ENCODE measurements at places on chromosomes 5 and 9.

DNA sequence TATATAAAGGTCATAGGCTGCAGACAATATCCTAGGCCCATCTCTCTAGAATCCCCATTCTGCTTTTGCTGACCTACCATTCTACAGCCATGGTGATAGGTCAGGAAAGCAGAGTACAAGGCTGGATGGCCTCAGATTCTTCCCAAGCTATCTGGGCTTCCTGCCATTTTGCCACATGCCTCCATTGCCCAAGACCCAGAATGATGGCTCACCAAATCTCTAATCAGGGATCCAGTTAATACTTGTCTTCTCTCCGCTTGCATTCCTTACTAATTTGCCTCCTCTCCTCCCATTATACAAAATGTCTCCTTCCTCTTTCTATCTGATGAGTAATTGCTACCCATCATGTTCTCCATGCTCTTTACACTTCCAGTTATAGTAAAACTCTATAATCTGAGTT, 22.7 kb upstream of the NDUFS4 start:
- no peaks in the 10 kb centered on the region for H3K4me1 ChIP-seq
- no peaks in the 10 kb centered on the region for H3K36me3 ChIP-seq
- DNase-seq: no peak
- H3K4me3 ChIP-seq: no peak overlapping the region
- no peaks in the 10 kb centered on the region for H3K27me3 ChIP-seq

- no peaks in the 10 kb centered on the region for H3K27me3 ChIP-seq
- DNase-seq: no peak
- H3K4me3 ChIP-seq: no peak overlapping the region
Measured at GRCh38 chr5:12272389-12272788, 368.1 kb upstream of the CTNND2 start.

DNA sequence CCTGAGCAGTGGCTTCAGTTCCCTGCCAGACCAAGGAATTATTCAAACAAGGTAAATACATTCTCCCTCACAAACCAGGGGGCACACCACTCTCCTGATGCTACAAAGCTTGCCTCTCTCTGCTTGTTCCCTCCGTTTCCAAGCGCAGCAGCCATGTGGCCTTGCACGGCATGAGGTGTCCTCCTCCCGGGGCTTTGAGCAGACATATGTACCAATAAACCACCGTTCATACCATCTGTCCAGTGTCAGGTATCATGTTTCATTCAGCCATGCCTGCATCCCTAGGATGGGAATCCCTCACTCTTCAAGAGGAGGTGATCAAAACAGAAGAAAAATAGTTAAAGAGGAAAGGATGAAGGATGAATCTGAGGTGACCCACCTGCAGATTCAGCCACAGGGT, 282.7 kb downstream of the ENC1 start:
- H3K4me3 ChIP-seq: no peak overlapping the region
- no peaks in the 10 kb centered on the region for H3K36me3 ChIP-seq
- no peak overlapping the region for H3K27ac ChIP-seq
- peaks cover 2% of the 10 kb centered on the region for H3K4me1 ChIP-seq
- no peak for DNase-seq
- H3K27me3 ChIP-seq: no peaks in the 10 kb centered on the region

DNA sequence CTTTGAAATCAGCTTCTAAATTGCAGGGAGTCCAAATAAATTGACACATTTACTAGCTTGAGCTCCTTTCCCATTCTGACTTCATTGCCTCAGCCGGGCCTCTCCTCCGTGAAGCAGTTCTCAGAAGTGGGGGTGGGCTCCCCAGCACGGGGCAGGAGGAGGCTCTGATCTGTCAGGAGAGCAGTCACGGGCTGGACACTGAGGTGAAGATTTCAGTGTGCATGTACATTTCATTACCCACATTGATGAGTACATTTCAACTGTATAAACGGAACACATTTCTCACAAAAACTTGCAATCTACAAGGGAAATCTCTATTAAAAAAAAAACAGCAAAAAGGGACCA, 195.9 kb downstream of the SEMA6A start:
- H3K27me3 ChIP-seq: no peaks in the 10 kb centered on the region
- no peak overlapping the region for H3K27ac ChIP-seq
- H3K4me1 ChIP-seq: peaks cover 8% of the 10 kb centered on the region
- no peaks in the 10 kb centered on the region for H3K36me3 ChIP-seq
- no peak for DNase-seq

DNA sequence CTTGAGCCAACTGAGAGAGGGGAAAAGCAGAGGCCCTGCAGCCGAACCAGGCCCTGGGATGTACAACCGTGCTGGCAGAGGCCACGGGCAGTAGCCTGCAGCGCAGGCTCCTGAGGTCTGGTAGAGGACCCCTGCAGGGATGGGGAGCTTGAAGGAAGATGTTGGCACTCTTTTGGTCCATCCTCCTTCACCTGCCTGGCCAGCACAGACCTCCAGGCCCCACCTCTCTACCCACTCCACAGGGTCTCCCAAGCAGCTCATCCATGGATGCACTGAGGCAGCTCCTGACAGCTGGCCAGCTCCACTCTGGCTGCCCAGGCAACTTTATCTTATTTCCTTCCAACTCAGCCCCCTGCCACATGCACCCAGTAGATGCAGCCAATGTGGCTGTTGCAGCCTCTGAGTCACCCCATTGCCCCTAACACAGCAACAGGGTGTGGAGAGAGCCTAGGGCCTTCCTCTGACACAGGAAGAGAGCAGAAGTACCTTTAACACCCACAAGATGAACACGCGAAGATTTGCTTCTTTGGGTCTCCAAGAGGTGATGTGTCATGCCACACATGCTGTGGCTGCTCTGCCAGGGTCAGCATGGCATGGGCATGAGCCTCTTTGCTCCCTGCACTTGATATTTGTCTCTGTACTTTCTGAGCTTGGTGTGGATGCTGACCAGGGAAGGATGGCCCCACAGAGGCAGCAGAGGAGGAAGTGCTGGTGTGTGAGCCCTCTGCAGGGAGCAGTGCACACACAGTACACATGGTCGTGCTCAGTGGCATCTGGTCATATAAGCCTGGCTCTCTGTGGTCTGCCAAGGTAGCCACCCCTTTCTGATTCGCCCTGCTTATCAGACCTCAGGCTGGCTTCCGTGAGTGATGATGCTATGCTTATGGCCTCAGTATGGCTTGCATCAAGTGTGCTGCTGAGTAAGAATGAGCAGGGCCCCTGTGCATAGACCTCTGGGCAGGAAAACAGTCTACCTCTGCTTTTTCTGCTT, 117.2 kb downstream of the NRG2 start:
- H3K27ac ChIP-seq: no peak overlapping the region
- H3K27me3 ChIP-seq: peaks cover 18% of the 10 kb centered on the region
- no peaks in the 10 kb centered on the region for H3K4me1 ChIP-seq
- no peaks in the 10 kb centered on the region for H3K36me3 ChIP-seq

GRCh38 chr5:9279774-9280173, 266.1 kb downstream of the SEMA5A start:
- H3K36me3 ChIP-seq: peaks cover 7% of the 10 kb centered on the region
- no peaks in the 10 kb centered on the region for H3K4me1 ChIP-seq
- H3K27ac ChIP-seq: no peak overlapping the region
- H3K4me3 ChIP-seq: no peak overlapping the region
- no peak for DNase-seq

DNA sequence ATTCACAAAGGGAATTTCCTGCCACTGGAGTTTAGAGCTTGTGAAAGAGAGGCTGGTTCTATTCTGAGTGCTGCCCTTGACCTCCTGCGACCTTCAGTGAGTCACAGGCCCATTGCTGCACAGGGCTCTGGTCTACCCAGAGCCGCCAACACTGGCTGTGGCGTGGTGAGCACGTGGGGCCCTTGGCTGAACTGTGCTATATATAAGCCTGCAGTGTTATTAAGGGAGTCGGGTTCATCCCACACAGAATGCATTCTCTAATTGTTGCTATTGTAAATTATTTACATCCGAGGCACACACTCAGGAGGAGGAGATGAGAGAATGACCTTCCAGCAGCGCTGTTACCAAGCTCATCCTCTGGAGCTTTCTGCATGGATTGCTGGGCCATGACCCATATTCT, 47.1 kb downstream of the BRINP1 start:
- H3K36me3 ChIP-seq: no peaks in the 10 kb centered on the region
- H3K27me3 ChIP-seq: no peaks in the 10 kb centered on the region
- H3K4me1 ChIP-seq: no peaks in the 10 kb centered on the region
- no peak overlapping the region for H3K27ac ChIP-seq
- peak; percentile 2 for DNase-seq
- H3K4me3 ChIP-seq: no peak overlapping the region

DNA sequence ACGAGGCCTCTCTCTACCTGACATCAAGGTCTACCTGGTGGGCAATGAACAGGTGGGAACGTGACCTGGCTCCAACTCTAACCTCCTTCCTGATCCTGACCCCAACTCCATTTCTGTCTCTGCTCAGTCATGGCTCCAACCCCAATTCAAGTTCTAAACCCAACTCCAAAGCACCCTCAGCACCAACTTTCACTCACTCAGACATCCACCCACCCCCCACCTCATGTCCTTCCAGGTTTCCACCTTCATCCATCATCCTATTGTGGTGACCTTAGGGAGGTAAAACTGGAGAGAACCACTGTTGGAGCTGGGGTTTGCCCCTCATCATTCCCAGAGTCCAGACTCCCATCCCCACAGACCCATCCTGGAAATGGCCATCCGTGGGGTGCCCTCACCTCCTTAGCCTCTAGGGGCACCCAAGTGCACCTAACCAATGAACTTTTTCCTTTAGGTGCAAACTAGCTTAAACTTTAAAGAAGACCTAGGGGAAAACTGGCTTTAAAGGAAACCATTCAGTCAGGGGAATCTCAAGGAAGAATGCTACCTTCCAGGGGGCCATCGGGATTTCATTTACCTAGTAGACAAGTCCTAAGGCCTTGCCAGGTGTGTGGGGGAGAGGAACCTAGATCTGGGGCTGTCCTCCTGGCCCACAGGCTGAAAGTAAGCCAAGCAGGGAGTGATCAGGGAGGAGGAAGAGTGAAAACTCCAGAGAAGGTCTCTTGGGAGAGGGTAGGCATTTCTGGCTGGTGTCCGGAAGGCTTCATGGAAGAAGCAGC, 11.3 kb downstream of the RGS14 start:
- DNase-seq: peak; percentile 49
- no peaks in the 10 kb centered on the region for H3K36me3 ChIP-seq
- H3K27ac ChIP-seq: no peak overlapping the region
- peaks cover 40% of the 10 kb centered on the region for H3K4me1 ChIP-seq
- H3K4me3 ChIP-seq: no peak overlapping the region

GRCh38 chr9:90029996-90030395, 425.2 kb downstream of the GADD45G start:
- H3K36me3 ChIP-seq: no peaks in the 10 kb centered on the region
- no peak overlapping the region for H3K4me3 ChIP-seq
- peak; percentile 32 for DNase-seq
- no peak overlapping the region for H3K27ac ChIP-seq
- H3K27me3 ChIP-seq: no peaks in the 10 kb centered on the region
- H3K4me1 ChIP-seq: peaks cover 4% of the 10 kb centered on the region

DNA sequence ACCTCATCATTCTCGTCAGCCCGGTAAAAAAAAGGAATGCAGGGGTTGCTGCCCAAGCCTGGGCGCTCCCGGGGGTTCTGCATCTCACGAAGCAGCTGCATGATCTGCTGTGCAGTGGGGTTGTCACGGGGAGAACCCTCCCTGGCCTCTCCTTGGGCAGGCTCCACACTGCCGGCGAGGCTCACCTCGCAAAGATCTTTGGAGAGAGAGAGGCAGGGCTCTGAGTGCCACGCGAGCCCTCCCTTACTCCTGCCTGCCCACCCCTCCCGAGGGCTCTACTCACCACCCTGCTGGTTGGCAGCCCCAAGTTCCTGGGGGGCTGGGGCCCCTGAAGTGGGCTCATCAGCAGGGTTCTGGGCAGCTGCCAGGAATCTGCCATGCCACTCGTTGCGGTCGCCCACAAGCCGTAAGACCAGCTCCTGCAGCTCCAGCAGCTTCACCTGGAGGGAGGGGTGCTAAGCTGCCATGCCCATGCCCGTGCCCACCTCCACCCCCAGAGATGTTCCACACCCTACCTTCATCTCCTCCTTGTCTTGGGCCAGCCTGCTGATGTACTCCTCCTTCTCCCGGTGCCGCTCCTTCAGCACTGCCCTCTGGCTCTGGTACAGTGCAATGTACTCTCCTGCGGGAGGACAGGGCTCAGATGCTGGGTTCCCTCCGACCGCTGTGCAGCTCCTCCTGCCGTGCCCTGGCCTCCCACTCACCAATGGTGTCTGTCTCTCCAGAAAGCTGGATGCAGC, 18.6 kb downstream of the GOLGA2 start:
- no peak overlapping the region for H3K27ac ChIP-seq
- H3K4me1 ChIP-seq: peaks cover 18% of the 10 kb centered on the region
- H3K4me3 ChIP-seq: no peak overlapping the region

DNA sequence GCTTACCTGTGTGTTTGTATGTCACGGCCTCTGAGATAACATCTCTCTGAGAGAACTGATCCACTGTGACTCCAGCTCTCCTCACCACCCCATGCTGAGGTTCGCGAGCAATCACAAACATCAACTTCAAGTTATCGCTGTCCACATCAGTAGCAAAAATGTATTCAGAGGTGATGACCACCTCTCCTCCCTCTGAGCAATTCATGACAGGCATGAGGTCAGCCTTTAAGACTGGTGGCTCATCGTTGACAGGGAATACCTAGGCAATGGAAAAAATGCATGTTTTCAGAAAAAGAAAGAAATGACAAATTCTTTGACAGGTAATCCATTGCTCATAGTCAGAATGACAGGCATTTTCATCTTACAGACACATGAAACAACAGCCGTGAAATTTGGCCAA, 90.3 kb upstream of the CER1 start:
- peaks cover 6% of the 10 kb centered on the region for H3K4me1 ChIP-seq
- H3K27me3 ChIP-seq: no peaks in the 10 kb centered on the region
- no peak for DNase-seq
- no peaks in the 10 kb centered on the region for H3K36me3 ChIP-seq

- DNase-seq: no peak
- peaks cover 41% of the 10 kb centered on the region for H3K27me3 ChIP-seq
- H3K36me3 ChIP-seq: no peaks in the 10 kb centered on the region
Measured at GRCh38 chr9:121551985-121552753, 52.5 kb upstream of the GGTA1 start.

DNA sequence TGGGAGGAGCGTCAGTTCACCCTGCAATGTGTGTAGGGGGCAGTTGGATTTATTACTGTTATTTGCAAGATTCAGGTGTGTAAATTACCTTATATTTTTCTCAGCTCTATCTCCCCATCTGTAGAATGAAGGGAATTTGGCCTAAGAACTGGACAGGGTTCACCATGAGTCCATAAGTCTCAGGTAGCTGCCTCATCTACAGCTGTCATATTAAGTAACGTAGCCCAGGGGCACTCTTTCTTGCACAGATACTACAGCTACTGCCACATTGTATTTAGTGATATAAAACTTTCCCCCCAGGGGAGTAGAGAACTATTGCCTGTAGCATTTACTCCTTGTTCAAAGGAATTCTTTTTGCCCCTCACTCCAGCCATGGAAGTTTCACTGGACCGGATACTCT, 301.4 kb upstream of the ZNF608 start:
- H3K27ac ChIP-seq: no peak overlapping the region
- H3K36me3 ChIP-seq: no peaks in the 10 kb centered on the region
- no peak overlapping the region for H3K4me3 ChIP-seq
- no peak for DNase-seq
- H3K4me1 ChIP-seq: peaks cover 2% of the 10 kb centered on the region

- no peak overlapping the region for H3K4me3 ChIP-seq
- peaks cover 5% of the 10 kb centered on the region for H3K4me1 ChIP-seq
- no peak overlapping the region for H3K27ac ChIP-seq
- peaks cover 4% of the 10 kb centered on the region for H3K27me3 ChIP-seq
Measured at GRCh38 chr5:138716456-138716924, 36.7 kb upstream of the CTNNA1 start.

GRCh38 chr5:94793113-94793815, 174.8 kb downstream of the SLF1 start:
- H3K36me3 ChIP-seq: peaks cover 9% of the 10 kb centered on the region
- peak; percentile 99 for DNase-seq
- H3K27ac ChIP-seq: peak overlapping the region; percentile 31
- no peak overlapping the region for H3K4me3 ChIP-seq

Measured in mesenchymal stem cell (in vitro differentiated cells and primary cell).